Fibroblast of pulmonary artery (primary cell): ENCODE measurements at places on chromosomes 11 and 22.

GRCh38 chr11:120904116-120904515 lies 119.8 kb upstream of the TBCEL start:
- DNase-seq: no peak

DNA sequence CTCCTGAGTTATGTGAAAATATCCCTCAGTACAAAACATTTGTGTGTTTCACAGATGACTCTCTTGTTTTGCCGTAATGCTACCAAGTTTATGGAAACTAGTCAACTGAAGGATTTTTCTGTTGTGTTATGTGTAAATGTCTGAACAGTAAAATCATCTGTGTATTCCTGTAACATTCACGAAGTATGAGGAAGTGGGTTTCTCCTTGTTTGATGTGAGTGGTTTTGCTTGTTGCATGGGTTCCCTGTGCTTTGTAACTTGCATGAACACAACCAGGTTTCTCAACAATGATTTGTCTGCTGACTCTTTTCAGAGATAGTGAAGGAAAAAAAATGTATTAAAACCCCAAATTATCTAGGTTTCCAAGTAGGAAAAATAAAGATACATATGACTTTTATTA lies 138.1 kb downstream of the PGR start:
- no peak for DNase-seq

DNA sequence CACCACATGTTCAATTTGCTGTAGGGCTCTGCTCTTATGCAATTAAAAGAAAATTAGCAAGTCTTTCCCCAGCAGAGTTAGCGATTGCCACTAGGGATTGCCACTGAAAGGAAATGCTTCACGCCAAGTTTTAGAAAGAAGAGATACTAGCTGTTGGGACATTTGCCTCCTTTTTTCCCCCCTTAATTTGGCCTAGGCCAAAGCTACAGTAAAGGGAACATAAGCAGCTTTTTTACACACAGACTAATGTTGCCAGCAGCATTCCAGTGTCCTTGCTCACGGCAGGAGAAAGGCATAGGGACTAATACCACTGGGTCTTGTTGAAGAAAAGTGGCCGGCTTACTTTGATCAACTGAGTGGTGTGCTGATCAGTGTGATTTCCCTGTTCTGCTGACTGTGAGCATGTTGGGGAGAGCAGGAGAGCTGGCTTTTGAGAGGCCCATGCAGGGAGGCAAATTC lies 71.2 kb downstream of the PHF21A start:
- peak; percentile 86 for DNase-seq

- no peak for DNase-seq
These were observed 282.5 kb downstream of the TBC1D22A start for GRCh38 chr22:47044722-47045535.

- DNase-seq: no peak
These were observed 658.9 kb upstream of the CCDC179 start for GRCh38 chr11:23519194-23519593.

DNA sequence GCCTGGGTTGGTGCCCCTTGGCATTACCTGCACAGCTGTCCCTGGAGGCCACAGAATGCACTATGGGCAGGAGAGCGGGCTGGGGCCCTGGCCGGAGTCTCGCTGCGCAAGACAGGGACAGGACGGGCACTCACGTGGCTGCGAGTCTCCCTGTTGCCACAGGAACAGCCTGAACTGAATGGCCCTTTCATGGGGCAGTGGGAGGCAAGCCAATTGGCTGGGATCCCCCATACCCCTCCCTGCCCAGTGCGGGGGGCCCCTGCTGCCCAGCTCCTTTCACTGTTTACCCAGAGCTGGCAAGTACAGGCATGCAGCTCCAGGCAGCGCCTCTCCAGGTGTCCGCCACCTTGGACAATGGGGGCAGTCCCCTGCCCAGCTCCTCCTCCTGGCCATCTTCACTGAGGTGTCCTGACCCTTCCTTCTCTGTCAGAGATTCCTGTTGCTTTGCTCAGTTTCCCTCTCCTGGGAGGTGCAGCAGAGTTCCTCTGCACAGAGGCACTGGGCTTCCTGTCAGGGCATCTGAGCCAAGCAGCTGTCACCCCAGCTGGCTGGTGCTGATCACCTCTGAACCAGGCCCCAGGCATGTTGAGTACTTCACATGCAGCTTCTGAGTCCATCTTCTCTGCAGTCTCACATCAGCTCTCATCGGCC lies 5.2 kb downstream of the USP2 start:
- DNase-seq: no peak

GRCh38 chr22:43013355-43014315 lies 1.3 kb downstream of the PACSIN2 start:
- DNase-seq: no peak
